WTC11 (cell line): ENCODE measurements at places on chromosomes 3 and 15. TPM values are rescaled to one million over a fixed set of nuclear protein-coding genes. Genes with fewer than 3 reads are reported as not detected.

DNA sequence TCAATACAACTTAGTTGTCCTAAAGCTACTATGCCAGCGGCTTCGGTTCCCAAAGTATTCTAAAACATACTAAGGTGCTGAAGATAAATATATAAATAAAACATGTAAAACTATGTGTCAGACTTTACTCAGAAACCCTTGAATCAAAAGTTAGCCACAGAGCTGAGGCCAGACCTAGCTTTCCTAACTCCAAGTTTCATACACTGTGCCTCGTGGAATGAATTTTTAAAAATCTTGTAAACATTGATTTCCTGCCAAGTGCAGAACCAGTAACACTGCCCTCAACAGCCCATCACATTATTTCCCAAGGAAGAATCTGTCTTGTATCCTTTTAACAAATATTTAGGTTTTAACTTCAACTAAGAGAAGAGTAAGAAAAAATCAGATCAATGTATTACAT is 36.4 kb downstream of the TAMM41 start:
- H3K27me3 ChIP-seq: no peaks in the 10 kb centered on the region
- H3K4me3 ChIP-seq: no peak overlapping the region
- H3K4me1 ChIP-seq: no peaks in the 10 kb centered on the region

- peaks cover 29% of the 10 kb centered on the region for H3K4me1 ChIP-seq
- H3K27ac ChIP-seq: 0 out of 2 replicates have a peak overlapping the region, but pooled peaks have one; percentile 10
- no peak for DNase-seq
Observed at GRCh38 chr3:126021224-126021623, 52.2 kb downstream of the ROPN1B start.

DNA sequence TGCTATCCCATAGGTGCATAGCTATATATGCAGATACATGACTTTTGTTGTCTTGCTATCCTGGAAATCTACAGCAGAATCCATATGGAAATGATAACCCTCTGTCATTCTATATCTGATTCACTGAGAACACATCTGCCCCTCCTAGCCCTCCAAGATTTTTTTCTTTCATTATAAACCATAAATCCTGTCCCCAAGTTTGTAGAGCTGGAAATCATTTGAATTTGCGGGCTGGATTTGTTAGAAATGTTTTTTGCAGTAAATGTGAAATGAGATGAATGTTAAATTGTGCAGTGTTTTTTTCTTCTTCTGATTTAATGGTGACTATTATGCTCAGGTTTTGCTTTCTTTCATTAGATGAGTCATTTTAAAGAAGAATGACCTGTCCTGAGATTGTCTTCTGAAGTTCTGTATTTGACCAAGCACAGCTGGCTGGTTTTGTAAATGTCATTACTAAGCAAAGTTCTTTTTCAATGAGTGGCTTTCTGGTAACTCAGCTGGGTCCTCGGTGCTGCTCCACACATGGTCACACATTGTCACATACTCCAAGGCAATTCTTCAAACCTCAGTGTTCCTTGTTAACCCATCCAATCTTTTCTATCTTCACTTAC is 25.3 kb upstream of the ABHD17C start:
- H3K4me3 ChIP-seq: no peak overlapping the region
- H3K36me3 ChIP-seq: no peaks in the 10 kb centered on the region
- no peak overlapping the region for H3K27ac ChIP-seq
- peaks cover 6% of the 10 kb centered on the region; the same call in 1 of the 2 replicates for H3K27me3 ChIP-seq
- H3K4me1 ChIP-seq: 0 out of 2 replicates have a peak, but pooled peaks cover 3% of the 10 kb centered on the region

DNA sequence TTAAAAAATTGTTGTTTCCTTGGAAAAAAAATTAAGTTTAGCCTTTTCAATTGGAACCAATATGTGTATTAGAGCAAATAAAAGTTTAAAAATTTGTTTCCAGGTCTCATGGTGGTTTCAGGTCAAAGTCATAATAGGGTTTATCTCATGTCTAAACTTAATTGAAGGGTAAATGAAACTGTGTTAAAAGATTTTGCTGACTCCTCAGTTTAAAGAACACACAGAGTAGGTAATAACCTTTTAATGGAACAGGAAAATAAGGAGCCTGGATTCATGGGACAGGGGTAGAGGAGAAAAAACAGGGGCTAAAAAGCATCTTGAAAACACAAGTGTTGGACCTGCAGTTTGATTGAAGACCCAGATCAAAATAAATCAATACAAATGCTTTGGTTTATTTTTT is 190.6 kb downstream of the MFSD1 start:
- no peaks in the 10 kb centered on the region for H3K27me3 ChIP-seq
- no peak for DNase-seq
- H3K36me3 ChIP-seq: peaks cover under 1% of the 10 kb centered on the region; the same call in 1 of the 2 replicates
- no peak overlapping the region for H3K27ac ChIP-seq

DNA sequence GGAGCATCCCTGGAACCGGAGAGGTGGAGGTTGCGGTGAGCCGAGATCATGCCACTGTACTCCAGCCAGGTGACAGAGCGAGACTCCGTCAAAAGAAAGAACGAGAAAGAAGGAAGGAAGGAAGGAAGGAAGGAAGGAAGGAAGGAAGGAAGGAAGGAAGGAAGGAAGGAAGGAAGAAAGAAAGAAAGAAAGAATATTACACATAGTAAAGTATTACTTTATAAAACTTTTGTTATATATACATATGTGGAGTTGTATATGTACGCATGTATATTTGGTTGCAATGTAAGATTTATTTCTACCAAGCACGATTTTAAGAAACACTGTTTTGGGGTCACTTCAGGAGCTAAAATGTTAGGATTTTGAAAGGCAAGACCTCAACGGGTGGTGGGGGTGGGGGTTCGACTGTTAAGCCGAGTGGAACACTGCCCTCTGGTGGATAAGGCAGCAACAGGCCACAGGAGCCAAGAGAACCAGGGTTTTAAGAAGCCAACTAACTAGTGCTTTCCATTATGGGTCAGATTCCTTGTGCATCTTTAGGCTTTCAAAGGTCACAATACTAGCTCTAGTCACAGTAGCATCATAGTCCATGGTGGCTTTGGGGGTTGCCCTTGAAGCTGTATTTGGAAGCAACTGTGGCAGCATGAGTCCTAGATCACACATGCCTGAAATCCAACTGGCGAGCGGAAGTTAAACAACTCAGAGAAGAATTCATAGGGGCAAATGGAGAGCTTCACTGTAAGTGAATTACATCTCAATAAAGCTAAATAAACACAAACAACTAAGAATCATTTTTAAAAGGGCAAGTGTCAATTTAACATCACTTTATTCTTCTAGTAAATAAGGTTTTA is 22.5 kb downstream of the GLB1 start:
- no peaks in the 10 kb centered on the region for H3K36me3 ChIP-seq
- no peak overlapping the region; the same call in 1 of the 2 replicates for H3K27ac ChIP-seq
- peak; percentile 79 for DNase-seq
- H3K4me1 ChIP-seq: peaks cover 7% of the 10 kb centered on the region
- no peaks in the 10 kb centered on the region for H3K27me3 ChIP-seq

DNA sequence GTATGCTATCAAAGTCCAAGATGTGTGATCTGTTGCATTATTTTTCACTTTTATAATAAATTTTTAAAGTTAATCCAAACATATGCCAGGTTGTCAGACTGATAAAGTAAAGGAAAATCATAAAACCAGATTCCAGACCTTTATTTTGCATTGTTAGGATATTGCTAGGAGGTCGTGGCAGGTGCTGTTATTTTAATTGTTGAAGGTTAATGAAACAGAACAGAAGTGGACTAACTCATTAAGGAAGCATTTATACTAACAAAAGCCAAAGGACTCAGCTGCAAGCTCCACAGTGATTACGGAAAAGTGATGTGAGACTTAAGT is 63.1 kb downstream of the DCLK3 start:
- no peak overlapping the region for H3K27ac ChIP-seq
- no peak for DNase-seq
- H3K36me3 ChIP-seq: no peaks in the 10 kb centered on the region
- no peaks in the 10 kb centered on the region for H3K27me3 ChIP-seq
- H3K4me3 ChIP-seq: no peak overlapping the region

GRCh38 chr3:1693145-1693544 is 405.5 kb upstream of the CNTN4 start:
- H3K4me1 ChIP-seq: no peaks in the 10 kb centered on the region
- no peak for DNase-seq
- H3K27ac ChIP-seq: no peak overlapping the region
- peaks cover 66% of the 10 kb centered on the region for H3K36me3 ChIP-seq

- H3K27ac ChIP-seq: no peak overlapping the region
- no peak for DNase-seq
- 0 out of 2 replicates have a peak, but pooled peaks cover 4% of the 10 kb centered on the region for H3K4me1 ChIP-seq
- H3K36me3 ChIP-seq: no peaks in the 10 kb centered on the region
- H3K27me3 ChIP-seq: no peaks in the 10 kb centered on the region
- no peak overlapping the region for H3K4me3 ChIP-seq
Observed at GRCh38 chr3:72938471-72939265, 50.8 kb downstream of the GXYLT2 start.

- DNase-seq: no peak
- H3K4me3 ChIP-seq: no peak overlapping the region
- peaks cover 6% of the 10 kb centered on the region for H3K4me1 ChIP-seq
- H3K36me3 ChIP-seq: peaks cover 8% of the 10 kb centered on the region
- H3K27ac ChIP-seq: no peak overlapping the region
- peaks cover 50% of the 10 kb centered on the region for H3K27me3 ChIP-seq
Observed at GRCh38 chr15:31481142-31481541, 154.5 kb downstream of the KLF13 start.

DNA sequence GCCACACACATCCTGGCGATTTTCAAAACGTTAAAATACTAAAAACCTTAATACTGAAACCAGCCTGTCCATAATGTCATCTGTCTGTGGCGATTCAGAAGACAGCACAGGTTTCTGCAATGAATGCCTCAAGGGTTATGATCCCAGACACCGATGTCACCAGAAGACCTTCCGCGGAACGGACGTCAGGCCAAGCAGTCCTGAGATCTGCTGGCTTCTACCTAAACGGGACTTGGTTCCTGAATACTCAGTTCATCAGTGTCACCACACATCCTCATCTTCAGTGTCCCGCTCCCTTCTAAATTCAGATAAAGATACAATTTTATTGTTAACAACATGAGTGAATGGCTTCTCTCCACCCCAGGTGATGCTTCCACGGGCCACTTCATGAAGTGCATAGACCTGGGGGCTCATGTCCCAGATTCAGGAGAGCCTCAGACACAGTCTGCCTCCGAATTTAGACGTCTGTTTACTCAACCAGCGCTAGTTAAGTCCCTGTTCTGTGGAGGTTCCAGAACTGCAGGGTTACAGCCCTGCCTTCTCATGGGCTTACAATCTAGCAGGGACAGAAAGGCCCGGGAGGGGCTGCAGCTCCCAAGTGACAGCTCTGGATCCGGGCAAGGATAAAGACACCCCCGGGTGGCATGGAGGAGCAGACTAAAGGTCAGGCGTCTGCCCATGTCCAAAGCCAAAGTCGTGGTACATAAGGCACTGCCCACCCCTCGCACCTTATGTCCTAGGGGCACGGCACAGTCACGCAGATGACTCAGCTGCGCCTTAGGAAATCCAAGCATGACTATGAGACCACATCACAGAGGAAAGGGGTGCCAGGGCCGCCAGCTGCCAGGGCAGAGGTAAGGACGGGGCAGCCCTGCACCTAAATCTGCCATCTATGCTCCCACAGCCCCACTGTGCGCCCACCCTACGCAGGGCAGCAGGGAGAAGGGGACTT is 75.9 kb downstream of the VGLL4 start:
- H3K36me3 ChIP-seq: peaks cover 7% of the 10 kb centered on the region; the same call in 1 of the 2 replicates
- no peaks in the 10 kb centered on the region for H3K4me1 ChIP-seq
- no peak for DNase-seq
- H3K27ac ChIP-seq: peak overlapping the region; percentile 15; the same call in 1 of the 2 replicates

GRCh38 chr15:64314456-64314855 is 41.5 kb downstream of the CSNK1G1 start:
- no peak for DNase-seq
- H3K27ac ChIP-seq: no peak overlapping the region
- H3K36me3 ChIP-seq: no peaks in the 10 kb centered on the region
- H3K4me3 ChIP-seq: no peak overlapping the region
- no peaks in the 10 kb centered on the region for H3K27me3 ChIP-seq

GRCh38 chr15:40115670-40116093 is 7.0 kb upstream of the BMF start:
- no peaks in the 10 kb centered on the region for H3K27me3 ChIP-seq
- H3K4me1 ChIP-seq: peaks cover 39% of the 10 kb centered on the region
- no peaks in the 10 kb centered on the region for H3K36me3 ChIP-seq
- H3K27ac ChIP-seq: 0 out of 2 replicates have a peak overlapping the region, but pooled peaks have one; percentile 76
- DNase-seq: peak; percentile 63
- H3K4me3 ChIP-seq: no peak overlapping the region

GRCh38 chr15:65033659-65034269 is 4.3 kb upstream of the MTFMT start:
- DNase-seq: no peak
- H3K27me3 ChIP-seq: peaks cover 6% of the 10 kb centered on the region
- H3K4me3 ChIP-seq: no peak overlapping the region
- H3K27ac ChIP-seq: no peak overlapping the region
- H3K4me1 ChIP-seq: peaks cover 11% of the 10 kb centered on the region

- no peak overlapping the region for H3K27ac ChIP-seq
- no peaks in the 10 kb centered on the region; the same call in 1 of the 2 replicates for H3K27me3 ChIP-seq
- H3K36me3 ChIP-seq: no peaks in the 10 kb centered on the region
Observed at GRCh38 chr15:72176159-72176558, 21.4 kb downstream of the GRAMD2A start.

DNA sequence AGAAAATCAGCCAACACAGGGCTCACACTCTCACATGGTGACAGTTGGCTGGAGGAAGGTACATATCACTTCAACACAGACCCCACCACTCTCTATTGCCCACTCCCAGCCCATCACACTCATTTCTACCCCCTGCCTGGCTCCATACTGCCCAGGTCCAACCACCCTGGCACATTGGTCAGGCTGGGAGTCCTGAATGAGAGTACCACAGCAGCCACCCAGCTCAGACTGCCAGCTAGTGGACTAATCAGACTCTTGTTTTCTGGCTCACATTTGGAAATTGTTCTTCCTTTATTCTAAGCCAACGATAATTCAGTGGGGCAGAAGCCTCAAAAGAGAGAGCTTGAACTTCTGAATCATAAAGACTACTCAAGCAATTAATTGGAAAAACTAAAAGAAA is 20.0 kb downstream of the MRPL46 start:
- H3K27me3 ChIP-seq: peaks cover 29% of the 10 kb centered on the region
- peaks cover 9% of the 10 kb centered on the region for H3K36me3 ChIP-seq
- no peak for DNase-seq
- no peak overlapping the region for H3K4me3 ChIP-seq
- H3K4me1 ChIP-seq: peaks cover 5% of the 10 kb centered on the region

The ENTPD3 gene
- 0.39 to 0.50 TPM (median 0.44 TPM) in 3 replicates for total RNA-seq

The IMPG2 gene
- total RNA-seq: 0.02 to 0.09 TPM (median 0.04 TPM) in 3 replicates

The GABRA5 gene
- 16.2 to 23.3 TPM (median 18.0 TPM) in 3 replicates for total RNA-seq

The CDHR4 gene
- total RNA-seq: 0.17 to 0.69 TPM (median 0.39 TPM) in 3 replicates

The WDR72 gene
- total RNA-seq: 8.6 to 8.7 TPM (median 8.6 TPM) in 3 replicates

The STARD5 gene
- 6.3 to 7.2 TPM (median 6.8 TPM) in 3 replicates for total RNA-seq

The SLC22A14 gene
- total RNA-seq: 0.09 TPM in 1 of 3 replicates, not detected in the others

The ITIH1 gene
- 0.26 to 0.69 TPM (median 0.50 TPM) in 3 replicates for total RNA-seq

The IVD gene
- 82.2 to 96.1 TPM (median 89.3 TPM) in 3 replicates for total RNA-seq

The TTC21A gene
- 3.8 to 4.6 TPM (median 4.4 TPM) in 3 replicates for total RNA-seq

The PBRM1 gene
- 44.3 to 48.8 TPM (median 48.8 TPM) in 3 replicates for total RNA-seq

The KCNMB3 gene
- 1.7 to 2.3 TPM (median 2.2 TPM) in 3 replicates for total RNA-seq

The PP2D1 gene
- not detected in 3 replicates for total RNA-seq

The ADAMTS7 gene
- total RNA-seq: 66.5 to 70.3 TPM (median 67.1 TPM) in 3 replicates
